ENCODE measurements at places on chromosomes 6 and 20. TPM values are rescaled to one million over a fixed set of nuclear protein-coding genes. Genes with fewer than 3 reads are reported as not detected.

GRCh38 chr6:96926425-96926824, 1.9 kb downstream of the KLHL32 start:
- DNase-seq: no peak

GRCh38 chr6:145887969-145888368, 73.4 kb upstream of the FBXO30 start:
- DNase-seq: no peak

DNA sequence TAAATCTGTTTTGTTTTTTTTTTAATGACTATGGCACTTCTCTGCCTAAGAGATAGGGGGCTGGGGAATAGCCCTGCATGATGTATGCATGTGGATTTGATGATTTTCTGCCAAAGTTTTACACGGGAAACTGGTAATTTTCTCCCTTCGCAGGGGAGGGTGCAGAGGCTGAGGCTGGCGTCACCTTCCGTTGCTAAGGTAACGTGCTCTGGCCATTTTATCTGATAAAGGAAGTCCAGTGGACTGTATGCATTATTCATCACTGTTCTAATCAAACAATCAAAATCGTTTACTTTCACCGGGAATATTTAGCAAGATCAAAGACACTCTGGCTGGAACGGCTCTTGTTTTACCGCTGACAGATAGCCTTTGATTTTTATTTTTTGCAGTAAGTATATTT, 789 bp downstream of the PHACTR1 start:
- DNase-seq: no peak

GRCh38 chr6:3226481-3227362, 731 bp downstream of the TUBB2B start:
- DNase-seq: no peak

- DNase-seq: no peak
Measured at GRCh38 chr6:157669747-157670216, 153.3 kb upstream of the SNX9 start.

DNA sequence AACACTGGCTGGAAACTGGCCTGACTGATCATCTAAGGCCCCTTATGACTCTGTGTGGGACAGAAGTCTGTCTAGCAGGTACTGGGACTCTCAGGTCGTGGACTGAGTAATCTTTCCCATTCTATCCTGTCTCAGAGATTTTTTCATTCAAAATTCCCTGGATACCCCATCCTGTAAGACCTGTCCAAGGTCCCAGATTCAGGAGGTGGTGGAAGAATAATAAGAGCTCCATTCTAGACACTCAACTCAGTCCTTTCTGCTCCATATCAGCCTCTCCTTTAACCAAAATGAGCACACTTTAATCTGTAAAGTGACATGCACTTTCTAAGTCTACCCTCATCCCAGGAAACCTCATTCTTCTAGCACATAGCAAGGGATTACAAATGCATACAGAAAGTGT, 82.5 kb upstream of the MRPS10 start:
- no peak for DNase-seq

GRCh38 chr6:128807577-128807976, 75.4 kb upstream of the LAMA2 start:
- peak; percentile 27 for DNase-seq

DNA sequence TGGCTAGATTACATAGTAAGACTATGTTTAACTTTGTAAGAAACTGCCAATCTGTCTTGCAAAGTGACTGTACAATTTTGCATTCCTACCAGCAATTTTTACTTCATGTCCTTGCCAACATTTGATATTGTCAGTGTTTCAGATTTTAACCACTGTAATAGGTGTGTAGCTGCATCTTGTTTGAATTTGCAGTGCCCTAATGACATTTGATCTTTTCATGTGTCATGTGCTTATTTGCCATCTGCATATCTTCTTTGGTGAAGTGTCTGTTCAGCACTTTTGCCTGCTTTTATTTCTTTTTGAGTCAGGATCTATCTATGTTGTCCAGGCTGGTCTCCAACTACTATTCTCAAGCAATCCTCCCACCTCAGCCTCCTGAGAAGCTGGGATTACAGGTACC, 2.4 kb upstream of the PRPH2 start:
- DNase-seq: no peak

- DNase-seq: no peak
Measured at GRCh38 chr6:137777687-137778075, 89.4 kb upstream of the TNFAIP3 start.

DNA sequence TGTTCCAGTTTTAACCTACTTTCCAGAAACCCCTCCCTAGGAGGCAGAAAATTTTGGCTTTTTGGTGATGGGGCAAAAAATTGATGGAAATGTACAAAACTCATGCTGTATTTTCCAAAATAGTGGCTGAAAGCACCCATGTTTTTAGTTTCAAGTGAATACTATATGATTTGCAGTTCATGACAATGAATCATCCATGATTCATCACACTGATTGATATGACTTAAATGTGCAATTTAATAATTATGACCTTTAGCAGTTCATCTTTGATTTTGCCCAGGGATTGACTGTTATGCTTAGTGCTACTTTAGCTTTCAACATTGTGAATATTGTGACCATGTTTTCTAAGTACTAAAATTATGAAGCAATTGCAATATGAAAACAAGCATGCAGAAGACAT, 478.7 kb downstream of the HTR1B start:
- DNase-seq: no peak

- no peak for DNase-seq
Measured at GRCh38 chr6:138404666-138405337, 779 bp downstream of the HEBP2 start.

GRCh38 chr6:109239160-109239559, 143.1 kb downstream of the CD164 start:
- no peak for DNase-seq

DNA sequence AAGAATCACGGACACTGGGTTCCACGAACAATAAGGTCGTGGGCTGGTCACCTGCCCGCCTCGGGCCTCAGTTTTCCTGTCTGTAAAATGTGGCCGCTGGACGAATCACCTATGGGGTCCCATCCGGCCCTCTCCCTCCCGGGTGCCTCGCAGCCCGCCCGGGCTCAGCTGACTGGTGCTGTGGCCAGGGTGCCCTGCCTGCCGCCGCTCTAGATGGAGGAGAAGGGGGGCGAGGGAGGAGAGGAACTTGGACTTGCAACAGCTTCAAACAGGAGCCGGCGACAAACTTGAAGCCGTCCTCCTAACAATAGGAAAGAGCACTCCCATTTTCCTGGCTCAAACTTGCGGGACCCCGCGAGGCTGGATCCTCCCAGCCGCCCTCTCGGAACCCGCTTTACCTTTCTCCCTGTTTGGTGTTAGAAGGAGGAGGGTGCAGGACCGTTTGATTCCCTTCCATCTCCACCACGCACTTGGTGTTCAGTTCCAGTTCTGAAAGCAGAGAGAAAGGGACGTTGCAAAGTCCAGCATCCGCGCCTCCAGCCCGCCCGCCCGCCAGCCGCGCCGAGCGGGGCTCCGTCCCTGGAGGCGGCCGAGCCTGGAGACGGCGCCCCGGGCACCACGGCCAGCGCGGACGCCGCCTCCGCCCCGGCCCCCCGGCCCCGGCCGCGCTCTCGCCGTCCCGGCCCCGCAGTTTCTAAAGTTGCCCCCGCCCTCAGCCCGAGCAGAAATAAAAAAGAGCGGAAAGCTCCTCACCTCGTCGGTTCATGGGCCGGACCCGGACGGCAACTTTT, 584 bp downstream of the KIF13A start:
- DNase-seq: no peak

DNA sequence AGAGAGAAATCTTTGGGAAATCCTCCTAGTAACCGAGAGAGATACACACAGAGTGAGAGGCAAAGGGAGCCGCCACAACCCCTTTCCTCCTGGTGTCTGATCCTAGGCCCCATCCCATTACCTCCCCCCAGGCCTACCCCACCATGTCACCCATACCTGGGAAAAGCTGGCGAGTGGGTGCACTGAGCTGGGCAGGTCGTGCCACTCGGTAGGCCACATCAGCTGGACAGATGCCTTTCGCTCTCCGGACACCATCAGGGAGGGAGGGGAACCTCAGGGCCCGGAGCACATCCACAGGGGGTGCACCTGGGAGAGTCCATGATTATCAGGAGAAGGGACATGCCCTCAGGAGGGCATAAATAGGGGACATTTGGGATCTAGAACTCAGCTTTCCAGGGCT, 3.1 kb downstream of the COL11A2 start:
- no peak for DNase-seq

GRCh38 chr20:21289651-21290050, 13.5 kb upstream of the XRN2 start:
- no peak for DNase-seq

DNA sequence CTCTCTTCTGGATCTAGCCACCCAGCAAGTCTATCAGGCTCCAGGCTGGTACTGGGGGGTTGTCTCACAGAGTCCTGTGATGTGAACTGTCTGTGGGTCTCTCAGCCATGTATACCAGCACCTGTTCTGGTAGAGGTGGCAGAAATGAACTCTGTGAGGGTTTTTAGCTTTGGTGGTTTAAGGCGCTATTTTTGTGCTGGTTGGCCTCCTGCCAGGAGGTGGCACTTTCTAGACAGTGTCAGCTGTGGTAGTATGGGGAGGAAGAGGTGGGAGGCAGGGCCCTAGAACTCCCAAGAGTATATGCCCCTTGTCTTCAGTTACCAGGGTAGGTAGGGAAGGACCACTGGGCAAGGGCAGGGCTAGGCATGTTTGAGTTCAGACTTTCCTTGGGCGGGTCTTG, 75.8 kb downstream of the SNAP91 start:
- DNase-seq: no peak

- DNase-seq: no peak
Measured at GRCh38 chr20:17226410-17227218, at the start of gene PCSK2. TSS of gene PCSK2 (plus strand) at chr20:17227040. CDS start at chr20:17227306, 266 bp downstream.

GRCh38 chr6:157017861-157018260, 240.7 kb downstream of the ARID1B start:
- DNase-seq: no peak

GRCh38 chr6:89146718-89147700, 1.2 kb downstream of the PM20D2 start:
- no peak for DNase-seq

DNA sequence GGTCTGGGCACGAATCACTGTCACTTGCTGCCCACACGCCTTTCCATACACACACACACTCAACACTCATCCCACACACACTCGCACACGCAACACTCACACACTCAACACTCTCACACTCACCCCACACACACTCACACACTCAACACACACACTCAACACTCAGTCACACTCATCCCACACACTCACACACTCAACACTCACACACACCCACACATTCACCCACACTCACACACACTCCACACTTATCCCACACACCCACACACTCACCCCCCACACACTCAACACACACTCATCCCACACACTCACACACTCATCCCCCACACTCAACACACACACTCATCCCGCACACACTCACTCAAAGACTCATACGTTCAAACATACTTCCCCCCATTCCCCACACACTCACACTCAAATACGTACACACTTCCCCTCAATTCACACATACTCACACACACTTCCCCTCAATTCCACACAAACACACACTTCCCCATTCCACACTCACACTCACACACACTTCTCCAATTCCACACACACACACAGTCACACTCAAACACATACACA, 9.0 kb upstream of the HRH3 start:
- DNase-seq: no peak

- no peak for DNase-seq
Measured at GRCh38 chr6:37745748-37746147, 48.1 kb upstream of the MDGA1 start.

DNA sequence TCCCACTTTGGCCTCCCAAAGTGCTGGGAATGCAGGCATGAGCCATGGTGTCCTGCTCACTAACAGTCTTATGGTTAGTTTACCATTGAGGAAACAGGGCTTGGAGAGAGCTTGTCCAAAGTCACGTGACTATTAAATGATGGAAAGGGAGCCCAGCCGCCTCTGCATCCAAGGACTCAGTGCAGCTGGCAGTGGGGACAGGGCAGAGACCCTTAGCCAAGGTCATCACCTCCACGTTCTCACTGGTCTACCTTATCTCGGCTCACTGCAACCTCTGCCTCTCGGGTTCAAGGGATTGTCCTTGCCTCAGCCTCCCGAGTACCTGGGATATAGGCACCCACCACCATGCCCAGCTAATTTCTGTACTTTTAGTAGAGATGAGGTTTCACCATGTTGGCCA, 109.3 kb downstream of the SLC23A2 start:
- DNase-seq: no peak

DNA sequence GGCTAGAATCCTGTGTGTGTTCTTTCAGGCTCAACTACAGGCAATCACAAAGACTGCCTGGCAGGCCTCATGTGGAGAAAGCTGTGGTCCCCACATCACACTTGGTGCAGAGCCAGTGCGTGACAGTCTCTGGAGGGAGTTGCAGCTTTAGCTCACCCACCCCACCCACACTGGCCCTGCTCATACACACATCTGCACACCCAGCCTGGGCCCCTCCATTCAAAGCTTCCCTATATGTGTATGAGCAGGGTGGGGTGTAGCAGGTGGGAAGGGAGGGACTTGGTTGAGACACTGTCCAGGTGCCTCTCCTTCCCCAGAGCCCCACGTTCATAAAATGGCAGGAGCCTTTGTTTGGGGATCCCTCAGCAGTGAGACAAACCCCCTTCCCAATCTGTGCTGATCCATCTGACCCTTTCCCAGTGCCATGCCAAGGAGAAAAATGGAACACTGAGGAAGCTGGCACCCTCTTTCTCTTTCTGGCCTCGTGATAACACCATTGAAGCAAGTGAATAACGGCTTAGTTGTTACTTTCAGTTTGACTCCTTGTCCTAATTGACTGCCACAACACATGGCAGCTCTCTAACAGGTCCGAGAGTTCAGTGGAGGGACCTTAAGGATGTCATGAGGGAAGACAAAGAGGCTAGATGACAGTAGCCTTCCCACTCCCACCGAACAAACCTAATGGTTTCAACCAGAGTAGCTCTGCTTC, 53.8 kb upstream of the NRSN1 start:
- no peak for DNase-seq

Gene MEP1A
- total RNA-seq: not detected

Gene FNDC11
- 0.44 TPM for total RNA-seq

Gene EIF2S2
- 80.2 TPM for total RNA-seq

Gene ADGRF5
- total RNA-seq: 502 TPM

Gene MTG2
- total RNA-seq: 17.8 TPM

Gene PPT2
- 18.0 TPM for total RNA-seq

Gene DNAH8
- total RNA-seq: 0.06 TPM

Gene SLC17A1
- total RNA-seq: not detected

Gene HLA-DQB1
- 0.10 TPM for total RNA-seq

Gene CCN5
- not detected for total RNA-seq

Gene OTOR
- not detected for total RNA-seq

Gene LY6G6F
- not detected for total RNA-seq

Measured in glomerular endothelial cell (primary cell).